Right renal cortex interstitium (tissue), 3 donors: ENCODE measurements at places on chromosomes 2 and 18. TPM values are rescaled to one million over a fixed set of nuclear protein-coding genes. Genes with fewer than 3 reads are reported as not detected.

DNA sequence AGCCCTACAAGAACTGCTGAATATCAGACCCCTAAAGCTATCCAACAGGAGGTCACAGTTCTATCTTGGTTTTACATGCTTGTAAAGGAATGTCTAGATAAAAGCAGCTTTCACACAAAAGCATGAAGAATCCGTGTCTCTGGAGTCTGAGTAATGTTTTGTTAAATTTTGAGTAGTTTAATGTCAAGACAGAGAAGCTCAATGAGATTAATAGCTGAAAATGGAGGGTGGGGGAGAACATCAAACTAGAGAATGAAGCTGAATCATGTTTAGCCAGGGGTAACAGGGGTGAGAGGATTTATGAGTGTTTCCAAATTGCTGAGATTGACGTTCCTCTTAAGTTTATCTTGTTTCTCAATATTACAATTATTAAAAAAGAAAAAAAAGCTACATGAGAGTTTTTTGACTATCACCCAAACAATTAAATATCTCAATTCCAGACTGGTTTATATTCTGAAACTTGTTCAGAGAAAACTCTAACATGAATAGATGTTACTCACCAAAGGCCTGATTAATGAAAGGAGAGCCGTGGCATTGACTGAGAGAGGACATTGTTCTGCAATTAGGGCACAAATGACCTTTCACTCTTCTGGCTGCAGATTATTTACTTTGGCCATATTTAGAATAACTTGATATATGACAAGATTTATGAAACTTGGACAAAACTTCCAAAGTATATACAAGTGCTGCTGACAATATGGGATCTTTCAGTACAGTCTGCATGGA, 266.4 kb upstream of the ETAA1 start:
- DNase-seq = peak; percentile 57

DNA sequence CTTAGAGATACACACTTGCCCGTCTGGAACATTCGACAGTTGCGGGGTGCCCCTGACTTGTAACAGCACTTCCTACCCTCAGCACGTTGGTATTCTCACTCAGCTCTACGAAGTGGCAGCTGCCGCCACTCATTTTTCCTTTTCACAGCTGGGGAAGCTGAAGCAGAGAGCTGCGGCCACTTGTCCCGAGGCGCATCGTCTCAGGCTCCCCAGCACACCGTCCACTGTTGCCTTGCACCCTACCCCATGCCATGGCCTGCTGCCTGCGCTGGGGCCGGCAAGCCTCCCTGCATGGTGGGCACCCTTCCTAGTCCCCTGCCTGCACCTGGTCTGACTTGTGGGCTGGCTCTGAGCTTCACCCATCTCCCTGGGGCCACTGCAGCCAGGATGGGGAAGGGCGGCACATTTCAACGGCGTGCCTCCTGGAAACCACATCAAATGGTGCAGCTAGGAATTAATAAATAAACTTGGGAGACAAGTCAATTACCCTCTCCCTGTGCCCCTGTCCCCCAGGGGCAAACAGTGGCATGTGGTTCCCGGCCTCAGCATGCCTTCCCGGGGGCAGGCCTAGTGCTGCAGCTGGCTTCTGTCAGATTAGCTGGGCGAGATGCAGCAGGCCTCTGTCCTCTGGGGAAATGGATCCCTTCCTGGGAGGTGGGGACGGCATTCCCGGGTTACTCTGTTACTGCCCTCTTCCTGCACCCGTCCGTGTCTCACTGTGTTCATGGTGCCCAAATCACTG, 64.7 kb upstream of the HAAO start:
- no peak for DNase-seq

DNA sequence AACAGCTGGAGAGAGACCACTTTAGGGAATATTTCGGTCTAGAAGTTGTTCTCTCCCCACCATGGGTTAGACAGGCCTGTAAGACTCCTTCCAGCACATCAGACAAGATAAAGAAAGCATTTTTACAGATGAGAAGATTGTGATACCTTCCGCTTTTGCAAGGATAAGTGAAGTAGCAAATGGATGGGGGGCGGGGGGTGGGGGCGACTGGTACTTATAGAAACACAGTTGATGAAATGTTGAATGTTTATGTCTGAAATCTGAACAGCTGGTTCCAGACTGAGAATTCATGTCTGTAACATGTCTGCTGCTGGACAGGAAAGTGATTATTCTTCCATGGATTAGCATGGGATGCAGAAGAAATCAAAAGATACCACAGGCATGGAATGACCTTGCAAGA, 90.5 kb upstream of the FN1 start:
- no peak for DNase-seq

DNA sequence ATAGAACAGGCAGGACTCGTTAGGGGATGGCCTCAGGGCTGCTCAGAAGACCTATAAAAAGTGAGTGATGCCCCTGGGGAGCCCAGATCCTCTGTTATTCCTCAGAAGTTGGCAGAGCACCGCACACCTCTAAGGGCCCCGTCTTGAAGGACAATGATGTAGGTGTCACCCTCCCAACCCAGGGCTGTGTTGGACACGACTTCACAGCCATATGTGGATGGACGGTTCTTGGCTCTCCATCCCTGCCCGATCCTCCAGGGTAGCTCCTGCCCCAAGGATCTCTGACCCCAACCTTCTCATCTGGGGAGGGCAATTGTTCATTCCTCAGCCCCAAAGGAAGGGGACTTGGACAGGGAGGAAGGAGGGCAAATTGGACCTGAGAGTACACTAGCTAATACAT, 246.1 kb downstream of the DYSF start:
- no peak for DNase-seq

Gene CRACDL
- polyA plus RNA-seq = 2.5 TPM

Gene OTOF
- polyA plus RNA-seq = 0.14 TPM

Gene OSBPL6
- 5.3 TPM for polyA plus RNA-seq
